ENCODE measurements at places on chromosomes 11 and 22. TPM values are rescaled to one million over a fixed set of nuclear protein-coding genes. Genes with fewer than 3 reads are reported as not detected.
A peak's percentile ranks its signal among the peaks of the same experiment; 100 is the strongest.

GRCh38 chr22:22884010-22884887 is 3.4 kb upstream of the IGLL5 start:
- H3K4me1 ChIP-seq: peaks cover 22% of the 10 kb centered on the region
- H3K27me3 ChIP-seq: peaks cover 38% of the 10 kb centered on the region
- no peak overlapping the region for H3K4me3 ChIP-seq
- DNase-seq: peak; percentile 78

DNA sequence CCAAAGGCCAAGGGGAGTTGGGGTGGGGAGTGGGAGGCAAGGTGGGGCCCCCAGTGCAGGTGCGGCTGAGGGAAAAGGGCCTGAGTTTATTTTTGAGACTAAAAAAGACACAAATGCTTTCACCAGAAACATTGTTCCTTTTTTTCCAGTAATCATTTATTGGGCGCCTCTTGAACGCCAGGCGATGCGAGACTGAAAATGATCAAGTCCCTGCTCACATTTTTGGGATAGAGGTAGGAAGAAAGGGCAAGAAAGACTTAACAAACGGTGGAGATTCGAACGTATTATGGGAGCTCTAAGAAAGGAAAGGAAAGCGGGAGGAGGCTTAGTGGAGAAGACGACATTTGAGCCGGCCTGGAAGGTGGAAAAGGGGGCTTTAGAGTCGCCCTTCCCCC is 796 bp upstream of the SF3B2 start:
- peak overlapping the region; percentile 100 for H3K4me3 ChIP-seq
- peaks cover 36% of the 10 kb centered on the region for H3K4me1 ChIP-seq
- H3K36me3 ChIP-seq: peaks cover 33% of the 10 kb centered on the region
- peak overlapping the region; percentile 86 for H3K27ac ChIP-seq
- H3K27me3 ChIP-seq: peaks cover 2% of the 10 kb centered on the region

DNA sequence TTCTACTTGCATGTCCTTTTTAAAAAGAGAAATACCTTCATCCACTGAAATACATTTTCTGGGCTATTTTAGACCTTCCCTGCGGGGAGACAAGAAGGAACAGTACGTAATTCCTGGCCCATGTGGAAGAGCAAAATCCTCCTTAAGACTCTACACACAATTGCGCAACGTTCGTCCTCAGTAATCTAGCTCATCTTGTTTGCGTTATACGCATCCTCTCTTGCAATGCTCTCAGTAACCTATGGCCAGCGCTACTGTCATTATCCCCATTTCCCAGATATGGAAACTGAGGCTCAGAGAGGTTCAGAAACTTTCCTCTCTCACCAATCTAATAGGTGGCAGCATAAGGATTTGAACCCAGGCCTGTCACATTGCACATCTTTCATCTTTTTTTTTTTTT is 54.6 kb downstream of the RPUSD4 start:
- no peak overlapping the region for H3K4me3 ChIP-seq
- no peaks in the 10 kb centered on the region for H3K4me1 ChIP-seq
- no peaks in the 10 kb centered on the region for H3K36me3 ChIP-seq
- H3K27ac ChIP-seq: no peak overlapping the region

The OR51B5 gene
- not detected for total RNA-seq

The MRGPRF gene
- not detected for total RNA-seq

The TEX54 gene
- total RNA-seq: not detected
